ENCODE measurements at places on chromosomes 3 and 15.
A peak's percentile ranks its signal among the peaks of the same experiment; 100 is the strongest.

DNA sequence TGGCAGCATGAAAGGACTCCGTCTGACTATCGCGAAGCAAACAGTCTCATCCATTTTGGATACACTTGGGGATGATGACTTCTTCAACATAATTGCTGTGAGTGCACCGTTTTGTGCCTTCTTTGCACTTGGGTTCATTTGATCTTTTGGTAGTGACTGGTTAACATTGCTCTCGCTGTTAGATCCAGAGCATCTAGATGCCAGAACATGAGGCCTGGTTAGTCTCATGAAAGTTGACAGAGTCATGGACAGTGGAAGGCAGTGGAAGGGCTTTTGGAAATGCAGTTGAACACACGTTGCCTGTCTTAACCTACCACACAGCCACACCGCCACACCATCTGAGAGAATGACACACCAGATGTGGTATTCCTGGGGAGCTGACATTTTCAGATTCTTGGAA, 357.9 kb downstream of the LRTM1 start:
- H3K36me3 ChIP-seq: no peaks in the 10 kb centered on the region
- no peak for DNase-seq
- H3K27me3 ChIP-seq: no peaks in the 10 kb centered on the region
- no peak overlapping the region for H3K27ac ChIP-seq
- H3K4me3 ChIP-seq: no peak overlapping the region

DNA sequence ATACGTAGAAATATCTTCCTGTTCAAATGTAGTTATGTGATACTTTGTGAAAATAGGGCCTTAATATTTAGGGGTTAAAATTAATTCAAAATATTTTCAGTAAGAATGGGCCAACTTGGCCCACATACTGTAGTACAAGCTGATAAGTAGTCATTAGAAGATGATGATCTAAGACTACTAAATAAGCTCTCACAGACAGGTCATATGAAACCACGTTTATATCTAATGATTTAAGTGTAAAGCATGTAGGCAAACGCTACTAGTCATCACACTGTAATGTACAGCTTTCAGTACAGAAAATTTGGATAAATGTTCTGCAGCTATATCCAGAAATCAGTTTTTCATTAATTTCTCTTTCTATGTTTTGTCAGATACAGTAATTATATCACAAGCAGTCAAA, 228.6 kb downstream of the UBE2E2 start:
- no peaks in the 10 kb centered on the region for H3K36me3 ChIP-seq
- H3K27ac ChIP-seq: no peak overlapping the region
- no peaks in the 10 kb centered on the region for H3K27me3 ChIP-seq
- H3K4me3 ChIP-seq: no peak overlapping the region
- H3K4me1 ChIP-seq: no peaks in the 10 kb centered on the region

GRCh38 chr15:74901612-74902063, 5.0 kb downstream of the FAM219B start:
- no peak overlapping the region for H3K4me3 ChIP-seq
- peak; percentile 55 for DNase-seq
- H3K27me3 ChIP-seq: no peaks in the 10 kb centered on the region
- H3K27ac ChIP-seq: peak overlapping the region; percentile 27
- peaks cover 24% of the 10 kb centered on the region for H3K4me1 ChIP-seq
- peaks cover 76% of the 10 kb centered on the region for H3K36me3 ChIP-seq

DNA sequence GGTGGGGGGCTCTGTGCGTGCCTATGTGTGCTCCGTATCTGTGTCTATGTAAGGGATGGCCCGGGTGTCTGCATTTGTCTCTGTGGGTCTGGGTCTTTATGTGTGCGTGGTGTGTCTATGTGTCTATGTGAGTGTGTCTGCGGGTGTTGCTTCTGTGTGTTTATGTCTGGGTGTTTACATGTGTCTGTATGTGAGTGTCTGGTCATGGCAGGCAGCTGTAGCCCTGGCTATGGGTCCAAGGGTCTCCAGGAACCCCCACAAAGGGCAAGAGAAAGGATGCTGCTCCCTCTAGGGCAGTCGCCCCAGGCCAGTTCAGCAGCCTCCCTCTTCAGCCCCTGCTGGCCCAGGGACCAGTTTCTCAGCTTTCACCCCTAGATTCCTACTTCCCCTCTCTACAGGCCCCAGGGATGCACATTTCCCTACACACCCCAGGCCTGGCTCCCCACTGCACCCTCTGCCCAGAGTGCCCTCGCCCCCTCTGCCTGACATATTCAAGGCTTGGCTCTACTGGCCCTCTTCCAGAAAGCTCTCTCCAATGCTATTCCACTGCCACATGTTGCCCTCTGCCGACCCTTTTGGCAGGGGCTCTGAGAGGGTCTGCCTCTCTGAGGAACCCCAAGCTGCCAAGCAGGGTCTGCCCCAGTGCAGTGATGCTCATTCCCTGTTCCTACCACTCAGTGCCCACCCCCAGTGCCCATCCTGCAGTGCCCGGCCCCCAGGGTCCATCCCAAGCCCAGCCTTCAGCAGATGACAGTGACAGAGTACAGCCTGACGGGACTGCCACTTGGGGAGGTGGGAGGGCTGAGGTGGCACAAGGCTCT, 1.0 kb upstream of the MYL3 start:
- no peaks in the 10 kb centered on the region for H3K36me3 ChIP-seq
- no peak for DNase-seq
- H3K4me3 ChIP-seq: no peak overlapping the region

DNA sequence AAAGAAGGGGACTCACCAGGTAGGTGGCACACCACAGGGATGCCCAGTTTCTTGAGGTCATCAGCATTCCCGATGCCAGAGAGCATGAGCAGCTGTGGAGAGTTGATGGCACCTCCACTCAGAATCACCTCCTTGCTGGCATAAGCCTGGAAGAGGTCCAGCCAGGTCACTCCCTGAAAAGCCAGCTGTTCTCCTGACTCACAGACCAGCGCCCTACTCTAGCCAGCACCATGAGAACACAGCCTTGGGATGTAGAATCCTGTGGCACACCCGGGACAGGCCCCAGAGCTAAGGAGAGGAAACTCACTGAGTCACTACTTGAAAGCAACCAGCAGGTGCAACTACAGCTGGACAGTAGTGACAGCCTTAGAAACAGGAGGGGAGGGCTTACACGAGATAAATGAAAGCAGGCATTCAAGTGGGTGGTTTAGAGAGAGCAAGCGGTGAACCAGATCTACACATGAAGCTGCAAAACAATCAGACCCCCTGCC, 24.5 kb downstream of the CHDH start:
- no peak overlapping the region for H3K27ac ChIP-seq
- H3K4me3 ChIP-seq: no peak overlapping the region
- no peaks in the 10 kb centered on the region for H3K27me3 ChIP-seq
- H3K4me1 ChIP-seq: no peaks in the 10 kb centered on the region
- DNase-seq: no peak

DNA sequence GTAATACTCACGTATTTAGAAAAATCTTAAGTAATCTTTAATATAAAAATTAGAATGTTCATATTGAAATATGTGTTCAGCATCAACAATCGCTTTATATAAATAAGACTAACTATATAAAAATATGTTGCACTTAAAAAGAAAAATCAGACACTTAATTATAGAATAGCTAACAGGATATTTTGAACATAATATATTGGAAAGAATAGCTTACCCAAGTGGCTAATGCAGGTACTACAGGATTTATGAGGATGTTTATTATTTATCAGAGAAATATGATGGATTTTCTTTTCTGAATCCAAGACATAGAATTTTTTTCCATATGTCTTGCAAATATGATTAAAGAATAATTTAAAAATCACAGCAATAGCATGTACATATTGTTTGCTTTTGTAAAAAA, 567.9 kb upstream of the GBE1 start:
- DNase-seq: no peak
- H3K36me3 ChIP-seq: no peaks in the 10 kb centered on the region
- H3K4me3 ChIP-seq: no peak overlapping the region
- H3K4me1 ChIP-seq: no peaks in the 10 kb centered on the region

DNA sequence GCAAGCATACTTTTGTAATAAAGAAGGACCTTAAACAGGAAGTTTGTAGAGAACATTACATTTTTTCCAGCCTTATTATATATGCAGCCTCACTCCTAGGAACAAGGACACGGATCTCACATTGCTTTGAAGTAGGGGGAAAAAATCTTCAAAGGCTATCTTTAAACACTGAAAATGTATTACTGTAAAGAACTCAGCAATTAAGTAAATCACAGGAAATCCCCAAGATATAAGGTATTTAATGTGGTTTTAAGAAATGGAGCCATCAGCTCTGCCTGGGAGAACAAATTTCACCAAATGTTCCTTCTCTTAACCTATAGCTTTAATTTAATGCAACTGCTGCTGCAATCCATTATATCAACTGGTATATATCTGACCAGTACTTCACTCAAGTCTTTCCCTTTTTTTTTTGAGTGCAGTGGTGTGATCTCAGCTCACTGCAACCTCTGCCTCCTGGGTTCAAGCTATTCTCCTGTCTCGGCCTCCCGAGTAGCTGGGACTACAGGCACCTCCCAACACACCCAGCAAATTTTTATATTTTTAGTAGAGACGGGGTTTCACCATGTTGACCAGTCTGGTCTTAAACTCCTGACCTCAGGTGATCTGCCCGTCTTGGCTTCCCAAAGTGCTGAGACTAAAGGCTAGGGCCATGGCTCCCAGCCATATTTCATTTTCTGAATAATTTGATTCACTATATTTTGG, 2.8 kb downstream of the BTLA start:
- no peak overlapping the region for H3K4me3 ChIP-seq
- H3K36me3 ChIP-seq: no peaks in the 10 kb centered on the region
- DNase-seq: no peak
- H3K27me3 ChIP-seq: no peaks in the 10 kb centered on the region
- no peak overlapping the region for H3K27ac ChIP-seq

DNA sequence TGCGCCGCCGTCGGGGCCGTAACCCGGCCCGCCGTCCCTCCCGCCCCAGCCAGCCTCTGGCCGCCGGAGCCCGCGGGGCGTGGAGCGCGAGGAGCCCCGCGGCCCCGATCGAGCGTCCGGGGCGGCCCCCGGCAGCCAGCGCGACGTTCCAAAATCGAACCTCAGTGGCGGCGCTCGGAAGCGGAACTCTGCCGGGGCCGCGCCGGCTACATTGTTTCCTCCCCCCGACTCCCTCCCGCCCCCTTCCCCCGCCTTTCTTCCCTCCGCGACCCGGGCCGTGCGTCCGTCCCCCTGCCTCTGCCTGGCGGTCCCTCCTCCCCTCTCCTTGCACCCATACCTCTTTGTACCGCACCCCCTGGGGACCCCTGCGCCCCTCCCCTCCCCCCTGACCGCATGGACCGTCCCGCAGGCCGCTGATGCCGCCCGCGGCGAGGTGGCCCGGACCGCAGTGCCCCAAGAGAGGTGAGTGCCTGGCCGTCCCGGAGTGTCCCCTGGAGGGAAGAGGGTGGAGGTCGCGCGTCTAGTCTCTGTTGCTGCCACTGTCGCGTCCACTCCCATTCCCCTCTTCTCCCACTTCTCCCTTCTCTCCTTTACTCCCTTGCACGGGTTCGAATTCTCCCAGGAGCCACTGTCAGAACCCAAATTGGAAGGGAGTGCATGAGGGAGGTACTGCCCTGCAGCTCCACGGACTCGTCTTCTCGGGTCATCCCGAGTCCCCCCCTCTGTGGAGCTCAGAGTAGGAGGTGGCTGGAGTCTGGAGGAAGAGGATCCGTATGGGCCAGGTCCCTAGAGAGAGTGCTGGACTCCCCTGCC, 585 bp downstream of the CSK start:
- H3K27me3 ChIP-seq: no peaks in the 10 kb centered on the region
- H3K4me1 ChIP-seq: peaks cover 72% of the 10 kb centered on the region
- no peaks in the 10 kb centered on the region for H3K36me3 ChIP-seq
- H3K27ac ChIP-seq: peak overlapping the region; percentile 98
- H3K4me3 ChIP-seq: peak overlapping the region; percentile 89

DNA sequence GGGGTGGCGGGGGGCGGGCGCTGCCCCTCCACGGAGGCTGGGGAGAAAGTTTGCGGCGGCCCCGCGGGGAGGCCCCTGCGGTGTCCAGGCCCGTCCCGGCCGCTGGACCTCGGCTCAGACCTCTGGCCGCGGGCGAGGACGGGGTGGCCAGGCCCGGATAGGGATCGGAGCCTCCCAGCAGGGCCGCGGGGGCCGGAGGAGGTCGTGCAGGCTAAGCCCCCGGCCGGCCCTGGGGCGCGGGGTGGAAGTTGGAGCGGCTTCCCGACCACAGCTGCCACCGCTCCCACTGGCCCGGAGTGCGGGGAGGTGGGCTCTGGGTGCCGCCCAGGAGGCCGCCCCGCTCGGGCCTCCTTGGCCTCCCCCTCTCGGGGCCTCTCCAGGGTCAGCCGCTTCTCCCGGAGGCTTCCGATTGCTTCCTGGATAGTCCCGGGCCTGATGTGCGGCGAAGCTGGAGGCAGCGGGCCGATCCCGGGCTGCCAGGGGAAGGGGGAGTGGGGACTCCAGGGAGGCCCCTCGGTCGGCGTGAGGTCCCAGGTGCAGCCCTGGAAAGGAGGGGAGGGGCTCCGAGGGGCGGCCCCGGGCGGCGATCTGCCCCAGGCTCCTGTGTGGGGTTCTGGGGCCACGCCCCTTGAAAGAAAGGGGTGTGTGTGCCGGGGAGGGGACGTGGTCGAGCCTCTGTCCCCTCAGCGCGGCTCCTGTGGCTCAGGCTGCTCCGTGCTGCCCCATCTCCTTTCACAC, 907 bp downstream of the PLXNA1 start:
- H3K27ac ChIP-seq: no peak overlapping the region
- no peaks in the 10 kb centered on the region for H3K27me3 ChIP-seq
- DNase-seq: no peak
- peak overlapping the region; percentile 69 for H3K4me3 ChIP-seq

DNA sequence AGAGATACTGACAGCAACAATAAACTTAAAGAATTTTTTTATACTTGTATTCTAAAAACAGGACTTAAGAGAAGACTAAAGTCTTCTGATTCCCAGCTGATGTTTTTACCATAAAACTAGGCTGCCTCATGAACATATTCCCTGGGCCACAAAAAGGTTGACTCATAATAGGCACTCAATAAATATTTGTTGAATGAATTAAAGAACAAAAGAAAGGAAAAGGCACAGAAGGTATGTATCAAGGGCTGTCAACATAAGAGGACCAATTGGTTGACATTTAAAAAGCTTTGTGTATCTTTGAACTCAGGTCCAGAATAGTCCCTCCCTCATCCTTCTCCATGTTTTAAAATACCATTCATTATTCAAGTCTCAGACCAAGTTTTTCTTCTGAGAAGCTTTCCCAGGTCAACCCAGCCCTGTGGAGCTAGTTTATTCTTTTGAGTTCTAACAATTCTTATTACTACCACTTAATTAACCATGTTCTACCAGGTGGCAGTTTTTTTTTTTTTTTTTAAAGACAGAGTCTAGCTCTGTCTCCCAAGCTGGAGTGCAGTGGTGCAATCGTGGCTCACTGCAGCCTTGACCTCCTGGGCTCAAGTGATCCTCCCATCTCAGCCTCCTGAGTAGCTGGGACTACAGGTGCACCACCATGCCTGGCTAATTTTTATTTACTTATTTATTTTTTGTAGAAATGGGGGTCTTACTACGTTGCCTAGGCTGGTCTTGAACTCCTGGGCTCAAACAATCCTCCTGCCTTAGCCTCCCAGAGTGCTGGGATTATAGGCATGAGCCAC, 17.5 kb upstream of the ARHGEF3 start:
- no peaks in the 10 kb centered on the region for H3K4me1 ChIP-seq
- no peak overlapping the region for H3K27ac ChIP-seq
- no peak overlapping the region for H3K4me3 ChIP-seq
- H3K36me3 ChIP-seq: no peaks in the 10 kb centered on the region
- no peak for DNase-seq

Data from upper lobe of left lung (tissue), 6 donors.